ENCODE measurements at places on chromosomes 7 and 10.

GRCh38 chr10:59124187-59124586 lies 52.3 kb upstream of the PHYHIPL start:
- DNase-seq: no peak

DNA sequence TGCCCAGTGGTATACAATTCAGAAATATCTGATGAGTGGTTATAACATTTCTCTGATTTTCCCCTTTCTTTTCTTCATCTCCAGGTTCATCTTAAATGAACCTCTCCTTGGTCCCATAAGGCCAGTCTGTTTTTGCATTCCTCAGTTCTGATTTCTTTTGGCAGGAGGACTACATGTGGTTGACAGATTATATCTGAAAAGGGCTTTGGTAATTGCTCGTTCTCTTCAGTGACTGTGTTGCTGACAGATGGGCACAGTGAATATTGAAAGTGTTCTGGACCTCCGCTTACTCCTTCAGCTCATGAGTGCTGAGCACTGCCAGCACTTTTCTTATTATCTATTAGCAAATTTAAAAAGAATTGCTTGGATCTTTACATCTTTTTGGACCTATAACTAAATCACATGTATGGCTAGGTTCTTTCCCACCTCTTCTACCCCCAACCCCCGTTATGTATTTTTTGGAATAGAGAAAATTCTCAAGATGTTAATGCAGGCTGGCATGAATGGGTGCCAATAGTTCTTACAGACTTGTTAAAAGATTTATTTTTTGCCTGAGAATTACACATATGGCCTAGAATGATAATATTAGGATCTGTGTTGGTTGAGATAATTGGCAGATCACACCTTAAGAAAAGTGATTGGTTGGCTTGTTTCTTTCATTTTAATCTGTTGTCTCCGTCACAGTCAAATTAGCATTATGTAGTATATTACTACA lies 323.0 kb downstream of the EXOC4 start:
- peak; percentile 98 for DNase-seq

DNA sequence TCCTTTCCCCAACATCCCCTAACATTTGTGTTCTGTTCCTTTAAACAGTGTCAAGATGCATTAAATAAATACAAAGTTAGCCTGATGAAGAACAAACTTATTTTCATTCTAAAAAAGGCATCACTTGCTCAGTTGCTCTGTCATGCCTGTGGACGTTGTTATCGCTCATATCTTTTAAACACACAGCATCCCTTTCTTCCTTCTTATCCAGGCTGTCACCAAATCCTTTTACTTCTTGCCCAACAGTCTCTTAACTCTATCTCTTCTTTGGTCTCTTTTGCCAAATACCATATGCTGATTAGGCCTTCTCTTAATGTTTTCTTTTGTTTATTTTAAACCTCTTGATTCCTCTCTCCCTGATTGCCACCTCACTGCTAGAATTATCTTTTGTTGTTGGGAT lies 43.9 kb downstream of the DKK1 start:
- no peak for DNase-seq

GRCh38 chr7:152967958-152968357 lies 208.4 kb downstream of the ACTR3B start:
- DNase-seq: peak; percentile 23

- no peak for DNase-seq
Measured at GRCh38 chr10:60777696-60778213, 523 bp upstream of the CDK1 start.

GRCh38 chr10:128579901-128580300 lies 453.7 kb upstream of the MKI67 start:
- DNase-seq: no peak

DNA sequence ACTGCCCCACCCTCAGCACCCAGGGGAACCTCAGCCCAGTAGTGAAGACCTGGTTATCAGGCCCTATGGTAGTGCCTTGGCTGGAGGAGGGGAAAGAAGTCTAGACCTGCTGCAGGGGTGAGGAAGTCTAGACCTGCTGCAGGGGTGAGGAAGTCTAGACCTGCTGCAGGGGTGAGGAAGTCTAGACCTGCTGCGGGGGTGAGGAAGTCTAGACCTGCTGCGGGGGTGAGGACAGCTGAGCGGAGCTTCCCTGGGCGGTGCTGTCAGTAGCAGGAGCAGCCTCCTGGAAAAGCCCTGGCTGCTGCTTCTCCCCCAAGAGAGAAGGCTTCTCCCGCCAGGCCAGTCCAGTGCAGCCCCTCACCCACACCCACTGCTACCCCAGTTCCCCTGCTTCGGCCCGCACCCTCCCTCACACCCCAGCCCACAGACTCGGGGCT lies 6.3 kb downstream of the NOS3 start:
- DNase-seq: no peak

DNA sequence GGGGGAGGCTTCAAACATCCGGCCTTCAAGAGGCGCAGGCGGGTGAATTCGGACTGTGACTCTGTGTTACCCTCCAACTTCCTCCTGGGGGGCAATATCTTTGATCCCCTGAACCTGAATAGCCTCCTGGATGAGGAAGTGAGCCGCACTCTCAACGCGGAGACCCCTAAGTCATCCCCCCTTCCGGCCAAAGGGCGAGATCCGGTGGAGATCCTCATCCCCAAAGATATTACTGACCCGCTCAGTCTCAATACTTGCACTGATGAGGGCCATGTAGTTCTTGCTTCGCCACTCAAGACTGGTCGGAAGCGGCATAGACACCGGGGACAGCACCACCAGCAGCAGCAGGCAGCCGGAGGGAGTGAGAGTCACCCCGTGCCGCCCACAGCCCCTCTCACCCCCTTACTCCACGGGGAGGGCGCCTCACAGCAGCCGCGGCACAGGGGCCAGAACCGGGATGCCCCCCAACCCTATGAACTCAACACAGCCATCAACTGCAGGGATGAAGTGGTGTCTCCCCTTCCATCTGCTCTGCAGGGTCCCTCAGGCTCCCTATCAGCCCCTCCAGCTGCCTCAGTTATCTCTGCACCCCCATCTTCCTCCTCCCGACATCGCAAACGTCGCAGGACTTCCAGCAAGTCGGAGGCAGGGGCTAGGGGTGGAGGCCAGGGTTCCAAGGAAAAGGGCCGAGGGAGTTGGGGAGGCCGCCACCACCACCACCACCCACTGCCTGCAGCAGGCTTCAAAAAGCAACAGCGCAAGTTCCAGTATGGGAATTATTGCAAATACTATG lies 1.1 kb downstream of the MEPCE start:
- no peak for DNase-seq

DNA sequence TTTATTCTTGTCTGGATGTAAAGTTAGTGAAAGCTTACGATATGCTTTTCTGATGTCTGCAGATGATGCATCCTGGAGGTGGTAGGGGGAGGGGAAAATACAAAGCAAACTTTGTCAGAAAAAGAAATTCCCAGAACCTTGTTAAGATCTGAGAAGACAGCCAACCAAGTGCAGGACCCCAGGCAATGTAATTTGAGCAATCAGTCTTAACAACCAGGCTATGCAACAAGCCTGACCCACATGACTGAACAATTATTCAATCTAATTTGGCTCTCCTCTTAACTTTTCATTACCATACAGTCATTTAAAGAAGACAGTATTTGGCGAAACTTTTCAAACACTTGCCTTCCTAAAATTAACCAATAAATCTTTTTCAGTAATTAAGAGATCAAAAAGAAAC lies 74.5 kb downstream of the DNAJC1 start:
- no peak for DNase-seq

DNA sequence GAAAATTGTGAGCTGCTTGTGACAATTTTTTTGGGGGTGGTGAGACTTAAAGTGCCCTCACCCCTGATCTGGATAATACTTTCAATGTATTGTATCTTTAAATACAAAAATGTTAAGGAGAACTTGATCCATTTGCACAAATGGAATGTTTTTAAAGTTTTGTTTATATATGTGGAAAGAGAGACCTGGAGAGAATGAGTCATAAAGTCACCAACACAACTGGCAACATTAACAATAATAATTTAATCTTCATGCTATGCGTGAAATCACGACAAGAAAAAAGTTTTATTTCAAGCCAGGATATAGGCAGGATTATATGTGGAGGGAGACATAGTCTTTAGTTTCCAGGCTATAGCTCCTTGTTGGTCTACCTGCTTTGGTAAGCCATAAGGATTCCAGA lies 537.5 kb downstream of the GPAM start:
- no peak for DNase-seq

GRCh38 chr10:105062951-105063350 lies 421.9 kb downstream of the SORCS3 start:
- no peak for DNase-seq

- DNase-seq: no peak
Measured at GRCh38 chr10:120318862-120319261, 138.2 kb upstream of the PLPP4 start.

DNA sequence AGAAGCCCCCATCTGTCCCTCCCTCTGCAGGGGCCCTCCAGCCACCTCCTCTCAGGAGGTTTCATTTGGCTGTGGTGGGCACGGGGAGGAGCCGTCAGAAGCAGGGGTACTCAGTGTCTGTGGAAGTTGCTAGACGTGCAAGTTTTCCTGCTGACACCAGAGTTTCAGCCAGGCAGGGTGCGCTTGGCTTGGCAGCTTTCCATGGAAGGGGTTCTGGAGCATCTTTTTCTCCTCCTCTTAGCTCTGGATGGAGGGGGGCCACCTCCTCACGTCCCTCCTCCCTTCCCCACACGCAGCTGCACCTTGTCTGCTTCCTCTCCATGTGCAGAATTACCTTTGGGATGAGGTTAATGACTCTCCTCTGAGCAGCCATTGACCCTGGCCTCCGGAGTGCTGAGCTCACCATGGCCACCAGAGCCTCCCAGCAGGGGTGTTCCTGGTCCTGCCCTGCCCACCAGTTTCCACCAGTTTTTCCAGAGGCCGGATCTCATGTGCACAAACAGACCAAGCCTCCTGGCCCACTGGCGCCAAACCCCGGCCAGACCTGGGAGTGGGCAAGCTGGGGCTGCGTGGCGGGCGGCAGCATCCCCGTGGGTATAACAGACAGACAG lies 579.8 kb upstream of the FOXK1 start:
- no peak for DNase-seq

DNA sequence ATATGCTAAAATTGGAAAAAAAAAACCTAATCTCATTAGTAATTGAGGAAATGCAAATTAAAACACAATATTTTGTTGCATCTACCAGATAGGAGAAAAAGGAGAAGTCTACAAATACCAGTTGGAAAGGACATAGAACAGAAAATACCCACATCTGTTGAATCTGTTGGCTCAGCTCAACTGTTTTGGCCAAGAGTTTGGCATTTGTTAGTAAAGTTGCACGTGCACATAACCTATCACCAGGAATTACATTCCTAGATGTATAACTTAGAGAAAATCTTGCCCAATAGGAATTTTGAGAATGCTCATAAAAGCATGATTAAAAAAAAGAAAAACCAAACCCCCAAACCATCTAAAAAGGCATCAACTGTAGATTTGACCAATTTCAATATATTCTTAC lies 282.1 kb upstream of the BMPER start:
- DNase-seq: no peak

DNA sequence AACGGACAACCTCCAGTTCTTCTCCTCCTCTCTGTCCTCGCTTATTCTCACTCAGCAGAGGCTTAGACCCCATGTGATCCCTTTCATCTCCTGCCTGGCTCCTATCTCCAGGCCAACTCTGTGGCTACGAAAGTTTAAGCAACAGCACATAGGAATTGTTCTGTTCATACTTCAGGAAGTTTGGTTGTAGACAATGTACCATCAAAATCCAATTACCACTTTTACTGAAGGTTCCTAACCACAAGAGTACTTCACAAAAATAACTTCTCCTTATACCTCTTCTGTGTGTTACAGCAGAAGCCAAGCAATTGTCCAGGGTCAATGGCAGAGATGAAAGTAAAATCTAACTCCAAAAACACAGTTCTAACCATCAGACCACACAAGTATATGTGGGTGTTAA lies 80.0 kb downstream of the SLC25A13 start:
- DNase-seq: no peak

GRCh38 chr10:51786016-51786683 lies 86.8 kb upstream of the CSTF2T start:
- DNase-seq: no peak

DNA sequence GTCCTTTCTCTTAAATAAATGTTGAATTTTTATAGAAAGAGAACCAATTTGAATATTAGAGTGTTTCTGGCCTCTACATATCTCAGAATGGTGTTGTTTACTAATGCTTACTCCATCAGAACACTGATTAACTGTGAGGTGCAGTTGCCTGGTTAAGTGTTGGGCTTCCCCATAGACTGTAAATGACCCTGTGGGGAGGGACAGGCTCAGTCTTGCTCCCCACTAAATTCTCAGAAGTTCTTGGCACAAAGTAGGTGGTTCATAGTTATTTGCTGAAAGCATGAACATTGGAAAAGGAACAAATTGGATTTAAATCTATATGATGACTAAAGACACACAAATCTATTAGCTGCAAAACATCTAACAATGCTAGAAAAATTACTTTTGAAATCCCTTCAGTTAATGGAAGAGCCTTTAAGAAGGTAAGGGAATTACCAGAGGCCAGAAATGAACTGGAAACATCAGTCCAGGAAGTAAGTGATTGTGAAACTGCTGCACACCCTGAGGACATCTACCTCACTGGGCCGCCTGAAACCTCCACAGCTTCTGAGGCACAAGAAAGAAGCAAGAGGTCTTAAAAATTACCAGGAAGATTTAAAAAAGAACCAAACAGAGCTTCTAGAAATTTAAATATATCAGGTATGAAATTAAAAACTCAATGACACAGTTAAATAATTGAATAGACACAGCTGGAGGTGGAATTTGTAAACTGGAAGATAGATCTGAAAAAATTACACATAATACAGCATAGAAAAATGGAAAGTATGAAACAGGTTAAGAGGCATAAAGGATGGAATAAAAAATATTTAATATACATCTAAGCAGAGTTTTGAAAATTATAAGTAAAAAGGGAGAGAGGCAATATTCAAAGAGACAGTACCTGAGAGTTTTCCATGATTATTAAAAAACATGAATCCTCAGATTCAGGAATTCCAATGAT lies 17.8 kb upstream of the COMTD1 start:
- DNase-seq: no peak

DNA sequence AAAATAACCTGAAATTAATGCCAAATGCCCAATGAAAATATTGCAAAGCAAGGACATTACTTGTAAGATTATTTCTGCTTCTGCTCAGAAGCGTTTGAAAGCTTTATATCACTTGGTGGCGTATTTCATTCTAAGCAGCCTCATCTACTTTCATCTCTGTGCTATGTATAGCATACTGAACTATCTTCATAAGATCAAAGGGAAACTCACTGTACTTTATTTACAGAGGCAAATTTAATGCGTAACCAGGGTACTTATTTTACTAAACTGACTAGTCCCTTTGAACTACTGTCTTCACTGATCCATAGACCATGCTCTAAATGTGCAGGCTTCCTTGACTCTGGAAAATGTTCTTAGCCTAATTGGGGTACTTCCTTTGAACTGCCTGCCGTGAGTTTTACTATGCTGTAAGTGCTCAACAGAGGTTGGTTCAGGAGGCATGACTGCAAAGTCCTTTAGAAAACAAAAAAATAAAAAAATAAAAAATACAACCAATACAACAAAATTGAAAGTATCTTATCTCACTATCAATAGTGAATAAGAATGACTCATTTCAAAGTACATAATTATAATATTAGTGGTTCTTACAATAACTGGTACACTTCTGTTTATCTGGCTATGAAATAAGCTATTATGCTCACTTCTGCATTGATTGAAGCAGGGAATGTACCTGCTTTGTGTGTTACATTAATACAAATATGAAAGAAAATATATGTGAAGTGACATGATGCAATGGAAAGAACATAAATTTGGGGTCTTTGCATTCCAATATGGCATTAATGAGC lies 41.0 kb upstream of the TSPAN12 start:
- DNase-seq: no peak

Measured in DMS 273 treated with DMSO at 0.1 percent for 48 hours (cell line).